ENCODE measurements at places on chromosomes 2 and 18.

- DNase-seq = no peak
These were observed 226.6 kb downstream of the OSR1 start for GRCh38 chr2:19131871-19132270.

- DNase-seq = no peak
These were observed 85.4 kb downstream of the DLGAP1 start for GRCh38 chr18:4369705-4370104.

DNA sequence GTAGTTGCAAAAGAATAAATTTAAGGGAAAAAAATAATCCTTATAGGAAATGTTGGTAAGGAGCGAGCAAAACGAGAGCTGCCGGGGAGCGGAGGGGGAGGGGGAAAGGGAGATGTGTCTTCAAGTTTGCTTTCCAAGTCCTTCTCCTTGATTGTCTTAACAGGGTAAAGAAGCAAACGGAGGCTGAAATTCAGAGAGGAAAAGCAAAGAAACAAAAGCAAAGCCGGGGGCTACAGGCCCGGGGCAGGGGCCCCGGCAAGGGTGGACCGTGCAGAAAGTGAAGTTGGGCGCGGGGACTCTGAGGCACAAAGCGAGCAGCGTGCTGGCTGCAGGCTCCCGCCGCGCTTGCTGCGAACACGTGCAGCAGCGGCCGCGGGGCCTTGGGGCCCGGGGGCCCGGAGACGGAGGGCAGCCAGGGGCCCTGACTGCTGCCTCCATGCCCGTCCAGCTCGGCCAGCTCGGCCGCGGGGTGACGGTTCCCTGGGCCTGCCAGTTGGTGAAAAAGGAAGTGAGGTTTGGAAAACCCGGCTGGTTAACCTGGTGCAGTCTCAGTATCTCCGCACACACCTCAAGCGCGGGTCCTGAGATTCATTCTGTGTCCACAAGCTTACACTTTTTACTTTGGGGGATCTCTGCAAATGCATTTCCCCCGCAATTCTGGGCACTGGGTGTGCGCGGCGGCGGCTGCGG lies 4.1 kb downstream of the BCL11A start:
- no peak for DNase-seq

- DNase-seq = no peak
These were observed 20.2 kb downstream of the CACNB4 start for GRCh38 chr2:152078662-152079061.

DNA sequence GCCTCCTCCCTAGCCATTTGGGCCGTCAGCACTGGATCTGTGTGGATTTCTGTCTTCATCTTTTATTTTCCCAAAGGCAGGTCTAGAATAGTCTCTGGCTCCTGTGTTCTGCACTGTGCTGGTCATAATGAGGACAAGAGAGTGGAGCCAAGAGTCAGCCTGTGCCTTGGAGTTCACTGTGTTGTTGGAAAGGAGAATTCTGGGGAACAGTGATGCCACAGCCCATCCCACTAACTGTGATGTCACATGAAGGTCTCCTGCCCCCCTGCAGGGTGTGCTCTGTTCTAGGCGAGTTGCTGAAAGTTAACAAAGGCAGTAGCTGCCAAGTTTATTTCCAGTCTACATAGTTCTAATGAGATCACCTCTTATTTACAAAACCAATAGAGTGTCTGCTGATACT lies 248.5 kb downstream of the TPGS2 start:
- no peak for DNase-seq

DNA sequence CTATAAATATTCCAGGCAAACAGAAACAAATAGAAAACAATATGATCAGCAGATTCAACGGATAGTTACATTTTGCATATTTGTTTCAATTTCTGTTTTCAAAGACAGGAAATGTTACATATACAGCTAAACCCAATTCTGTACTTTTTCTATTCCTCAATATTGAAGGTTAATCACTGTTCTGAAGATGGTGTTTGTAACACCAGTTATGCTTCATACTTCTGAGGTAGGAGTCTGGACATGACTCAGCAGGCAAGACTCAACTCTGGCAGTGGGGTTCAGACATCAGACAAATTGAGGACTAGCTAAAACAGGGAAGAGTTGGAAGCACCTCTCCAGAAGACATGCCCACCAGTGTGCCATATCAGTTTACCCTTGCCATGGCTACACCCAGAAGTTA lies 16.6 kb downstream of the SERPINB13 start:
- no peak for DNase-seq

GRCh38 chr2:48247206-48247605 lies 282.7 kb upstream of the STON1 start:
- no peak for DNase-seq

- DNase-seq = no peak
These were observed 159.2 kb downstream of the RAPGEF4 start for GRCh38 chr2:172894689-172895387.

DNA sequence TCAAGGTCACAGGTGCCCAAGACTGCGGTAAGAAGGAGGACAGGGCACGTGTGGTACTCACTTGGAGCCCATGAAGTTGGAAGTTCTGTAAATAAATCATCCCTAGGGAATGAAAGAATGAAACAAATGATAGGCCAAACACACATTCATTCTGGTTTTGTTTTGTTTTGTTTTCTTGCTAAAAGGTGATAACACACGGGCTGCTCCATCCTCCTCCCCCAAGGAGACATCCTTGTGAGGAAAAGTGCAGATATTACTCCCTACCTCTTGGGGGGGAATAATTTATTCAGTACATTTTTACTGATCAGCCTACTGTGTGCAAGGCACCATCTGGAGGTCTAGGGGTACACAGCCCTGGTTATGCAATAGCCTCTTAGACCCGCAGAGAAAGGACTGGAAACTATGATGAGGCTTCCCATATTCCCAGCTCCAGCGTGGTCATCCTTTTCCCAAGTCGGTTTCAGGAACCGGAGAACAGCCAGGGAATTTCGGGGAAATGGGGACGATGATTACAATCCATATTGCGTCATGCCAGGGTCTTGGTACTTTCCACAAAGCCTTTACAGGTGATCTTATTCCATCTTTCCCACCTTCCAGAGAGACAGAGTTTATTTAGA lies 6.3 kb downstream of the RAX start:
- no peak for DNase-seq

- no peak for DNase-seq
These were observed 137.1 kb upstream of the CCDC68 start for GRCh38 chr18:55096263-55096951.

GRCh38 chr2:10989782-10990181 lies 78.0 kb downstream of the KCNF1 start:
- DNase-seq = no peak

GRCh38 chr18:74395006-74395405 lies 62.1 kb downstream of the DIPK1C start:
- no peak for DNase-seq

DNA sequence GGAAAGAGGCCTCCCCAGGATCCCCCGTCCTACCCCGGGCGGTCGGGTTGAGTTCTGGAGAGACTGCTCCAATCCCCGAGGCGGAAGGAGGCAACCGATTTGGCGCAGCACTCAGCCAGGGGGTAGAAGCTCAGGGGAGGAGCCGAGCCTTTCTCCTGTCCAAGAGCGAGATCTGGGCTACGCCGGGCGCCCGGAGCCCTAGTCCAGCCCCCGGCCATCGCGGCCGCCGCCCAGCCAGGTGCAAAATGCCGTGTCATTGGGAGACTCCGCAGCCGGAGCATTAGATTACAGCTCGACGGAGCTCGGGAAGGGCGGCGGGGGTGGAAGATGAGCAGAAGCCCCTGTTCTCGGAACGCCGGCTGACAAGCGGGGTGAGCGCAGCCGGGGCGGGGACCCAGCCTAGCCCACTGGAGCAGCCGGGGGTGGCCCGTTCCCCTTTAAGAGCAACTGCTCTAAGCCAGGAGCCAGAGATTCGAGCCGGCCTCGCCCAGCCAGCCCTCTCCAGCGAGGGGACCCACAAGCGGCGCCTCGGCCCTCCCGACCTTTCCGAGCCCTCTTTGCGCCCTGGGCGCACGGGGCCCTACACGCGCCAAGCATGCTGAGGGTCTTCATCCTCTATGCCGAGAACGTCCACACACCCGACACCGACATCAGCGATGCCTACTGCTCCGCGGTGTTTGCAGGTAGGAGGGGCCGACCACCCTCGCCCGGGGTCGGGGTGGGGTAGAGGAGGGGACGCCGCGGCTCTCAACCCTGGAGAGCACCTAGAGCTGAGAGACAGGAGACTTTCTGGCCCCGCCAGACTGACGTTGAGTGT lies at the start of gene DYSF:
Gene DYSF, plus strand, starts transcription at position 158 of the 817 bp plus-strand sequence.
- no peak for DNase-seq

GRCh38 chr2:63846487-63846886 lies 4.8 kb downstream of the UGP2 start:
- DNase-seq = no peak

DNA sequence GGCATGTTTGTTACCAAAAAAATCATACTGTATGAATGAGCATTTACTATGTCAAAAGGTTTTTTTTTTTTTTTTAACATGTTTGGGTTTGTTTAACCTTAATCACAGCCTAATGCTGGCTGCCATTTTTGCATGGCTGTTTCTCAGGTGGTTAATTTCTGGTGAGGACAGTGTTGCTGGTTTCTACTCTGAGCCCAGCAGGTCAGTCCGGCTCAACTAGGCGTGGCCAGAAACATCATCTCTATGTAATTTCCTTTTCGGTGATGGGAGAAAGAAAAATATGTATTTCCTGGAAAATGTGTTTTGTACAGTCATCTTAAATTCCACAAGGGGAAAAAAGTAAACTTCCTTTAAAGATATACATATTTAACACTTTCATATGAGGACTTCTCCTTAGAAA lies 24.9 kb upstream of the BZW1 start:
- no peak for DNase-seq

DNA sequence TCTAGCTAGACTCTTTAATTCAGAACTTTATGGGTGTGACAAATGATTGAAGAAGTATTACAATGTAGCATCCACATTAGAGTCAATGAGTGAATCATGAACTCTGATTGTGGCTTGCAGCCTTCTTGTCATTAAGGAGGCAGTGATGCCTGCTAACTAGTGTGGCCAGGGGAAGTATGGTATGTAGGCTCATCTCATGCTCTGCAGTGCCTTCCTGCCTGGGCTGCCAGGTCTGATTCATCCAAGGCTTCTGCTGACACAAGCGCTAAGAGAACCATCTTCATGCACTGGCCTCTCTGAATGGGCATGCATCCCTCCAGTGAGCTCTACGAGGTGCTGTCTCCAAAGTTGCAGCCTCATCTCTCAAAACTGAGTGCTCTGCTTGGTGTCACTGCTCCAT lies 144.3 kb downstream of the MTCL1 start:
- no peak for DNase-seq

- DNase-seq = no peak
These were observed 386.2 kb downstream of the SETBP1 start for GRCh38 chr18:45066886-45067285.

- no peak for DNase-seq
These were observed 55.6 kb downstream of the ACAA2 start for GRCh38 chr18:49757513-49758262.

DNA sequence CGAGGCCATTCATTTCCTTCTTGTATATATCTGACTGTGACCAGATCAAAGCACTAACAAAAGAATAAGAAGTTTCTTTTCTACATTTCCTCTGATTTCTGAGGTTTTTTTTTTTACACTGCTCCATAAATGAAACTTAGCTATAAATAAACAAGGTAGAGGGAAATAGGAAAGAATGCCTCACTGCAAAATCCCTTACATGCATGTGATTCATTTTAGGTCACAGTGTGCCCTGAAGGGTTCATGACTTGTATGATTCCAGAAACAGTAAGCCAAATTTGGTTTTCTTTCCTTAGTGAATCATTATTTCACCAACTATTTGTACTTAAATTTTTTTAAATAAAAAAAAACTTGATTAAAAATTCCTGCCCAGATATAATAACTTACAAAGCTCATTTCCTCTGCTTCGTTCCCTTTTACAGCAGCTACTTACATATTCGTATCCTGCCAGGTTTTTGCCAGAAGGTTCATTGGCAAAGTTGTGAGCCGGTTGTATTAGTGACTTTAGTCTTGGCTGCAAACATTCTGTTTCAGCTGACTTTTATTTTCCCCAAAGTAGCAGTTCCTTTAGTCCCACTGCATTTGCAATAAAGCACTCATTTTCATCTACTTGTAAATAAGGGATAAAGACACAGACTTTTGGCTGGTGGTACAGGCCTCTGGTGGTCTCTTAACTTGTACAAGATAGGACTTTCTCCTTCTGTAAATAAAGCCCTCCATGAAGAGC lies 58.6 kb downstream of the LRP2 start:
- DNase-seq = no peak

DNA sequence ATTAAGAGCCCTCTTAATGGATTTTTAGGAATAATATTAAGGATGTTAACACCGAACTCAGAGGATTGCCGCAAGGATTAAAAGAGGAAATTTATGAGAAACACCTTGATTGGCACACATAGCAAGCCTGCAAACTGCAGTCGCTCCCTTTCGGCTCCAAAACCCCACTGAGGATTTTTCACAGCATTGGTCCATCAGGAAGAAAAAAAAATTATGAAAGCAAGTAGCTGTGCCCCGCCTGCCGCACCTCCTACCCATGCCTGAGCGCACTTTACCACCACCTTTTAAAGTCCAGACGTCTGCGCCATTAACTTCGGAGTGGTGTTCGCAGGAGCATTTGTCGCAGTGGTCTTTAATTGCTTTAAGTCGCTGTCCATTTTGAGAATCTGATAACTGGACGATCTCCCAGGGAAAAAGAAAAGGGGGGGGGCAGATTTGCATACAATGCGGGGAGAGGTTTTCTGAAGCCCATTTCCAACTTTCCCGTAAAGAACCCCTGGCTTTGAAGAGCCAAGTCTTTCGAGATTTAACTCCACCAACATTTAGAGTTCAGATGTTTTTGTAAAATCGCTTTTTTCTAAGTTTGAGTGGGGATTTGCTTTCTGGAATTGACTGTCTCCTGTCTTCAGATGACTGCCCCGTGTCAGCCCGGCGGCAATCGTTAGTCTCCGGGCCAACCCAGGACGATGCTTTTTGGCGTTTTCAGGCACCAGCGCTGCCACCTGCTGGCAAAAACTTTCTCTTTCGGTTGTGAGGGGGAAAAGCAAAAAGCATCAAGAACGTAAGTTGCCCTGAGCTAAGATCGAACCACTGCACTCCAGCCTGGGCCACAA lies 913 bp upstream of the TRABD2A start:
- peak; percentile 35 for DNase-seq

- DNase-seq = no peak
These were observed 1.7 kb upstream of the STAMBP start for GRCh38 chr2:73827018-73827417.

DNA sequence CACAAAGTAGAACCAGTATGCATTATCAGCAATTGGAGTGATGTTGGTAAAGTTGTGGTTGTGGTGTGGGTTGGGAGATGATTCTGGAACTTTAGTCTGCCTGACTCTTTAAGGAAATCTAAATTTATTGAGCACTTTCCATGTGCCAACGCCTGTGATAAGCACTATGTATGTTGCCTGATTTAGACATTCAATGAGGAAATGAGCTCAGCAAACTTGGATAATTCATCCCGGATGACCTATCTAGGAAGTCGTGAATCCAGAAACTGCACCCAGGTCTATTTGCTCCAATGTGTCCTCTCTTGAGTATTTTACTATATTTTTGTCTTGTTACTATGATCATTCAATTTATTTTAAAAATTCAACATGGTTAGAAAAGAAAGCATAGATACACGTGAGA lies 400.8 kb upstream of the MMADHC start:
- DNase-seq = no peak
